ENCODE measurements at places on chromosomes 11 and 22. TPM values are rescaled to one million over a fixed set of nuclear protein-coding genes. Genes with fewer than 3 reads are reported as not detected.

OR4C3 gene
- not detected for total RNA-seq

PHOX2A gene
- not detected for total RNA-seq

FAT3 gene
- not detected for total RNA-seq

DNAJB13 gene
- total RNA-seq = 0.29 TPM

OR10A2 gene
- total RNA-seq = not detected

SPDYC gene
- not detected for total RNA-seq

ANGPTL5 gene
- total RNA-seq = not detected

- no peak for DNase-seq
These were observed 27.8 kb downstream of the KCNQ1 start for GRCh38 chr11:2472428-2473186.

- DNase-seq = no peak
These were observed 206.5 kb downstream of the NAV2 start for GRCh38 chr11:19919050-19919561.

DNA sequence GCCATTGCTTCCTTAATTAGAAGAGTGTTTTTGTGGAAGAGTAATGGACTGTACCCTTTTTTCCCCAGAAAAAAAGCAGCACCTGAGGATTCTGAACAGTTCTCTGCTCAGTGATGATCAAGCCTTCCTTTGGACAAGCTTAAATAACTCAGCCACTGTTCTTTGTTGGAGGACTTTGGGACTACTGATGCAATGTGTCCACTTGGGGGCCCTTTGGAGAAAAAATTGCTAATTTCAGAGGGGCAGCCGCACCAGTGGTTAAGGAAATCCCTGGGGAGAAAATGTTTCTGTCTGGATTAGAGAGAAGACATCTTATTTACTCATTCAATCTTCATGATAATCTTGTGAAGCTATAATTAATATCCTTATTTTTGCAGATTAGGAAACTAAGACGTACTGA, 5.3 kb upstream of the KMT2A start:
- DNase-seq = no peak

GRCh38 chr11:2531277-2531986, 86.6 kb downstream of the KCNQ1 start:
- peak; percentile 67 for DNase-seq

- DNase-seq = no peak
These were observed 143.0 kb downstream of the DBX1 start for GRCh38 chr11:20017320-20017719.

DNA sequence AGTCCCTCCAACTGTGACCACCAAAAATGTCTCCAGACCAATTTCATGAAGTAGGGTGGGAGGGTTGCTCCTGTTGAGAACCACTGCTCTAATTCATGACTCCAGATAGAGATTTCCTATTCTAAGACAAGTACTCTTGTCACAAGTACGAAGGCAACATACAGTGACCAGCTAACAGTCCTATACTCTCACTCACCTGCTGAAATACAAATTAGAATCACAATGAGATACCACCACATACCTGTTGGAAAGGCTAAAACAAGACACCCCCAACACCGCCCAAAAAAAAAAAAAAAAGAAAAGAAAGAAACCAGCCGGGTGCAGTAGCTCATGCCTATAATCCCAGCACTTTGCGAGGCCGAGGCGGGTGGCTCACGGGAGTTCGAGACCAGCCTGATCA, 310.5 kb downstream of the SWAP70 start:
- no peak for DNase-seq

DNA sequence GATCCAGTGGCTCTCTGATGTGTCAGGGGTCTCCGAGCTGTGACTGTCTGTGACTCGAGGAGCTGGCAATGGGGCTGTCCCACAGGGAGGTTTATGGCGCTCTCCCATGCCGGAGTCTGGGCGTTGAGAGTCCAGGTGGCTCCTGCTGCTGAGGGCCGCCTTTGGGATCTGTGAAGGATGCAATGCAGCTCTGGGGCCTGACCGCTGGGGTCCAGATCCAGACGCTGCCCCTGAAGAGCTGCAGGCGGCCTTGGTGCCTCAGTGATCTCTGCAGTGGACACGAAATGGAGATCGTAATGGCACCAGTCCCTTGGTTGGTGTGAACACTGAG, 155.3 kb downstream of the TBC1D22A start:
- DNase-seq = no peak

DNA sequence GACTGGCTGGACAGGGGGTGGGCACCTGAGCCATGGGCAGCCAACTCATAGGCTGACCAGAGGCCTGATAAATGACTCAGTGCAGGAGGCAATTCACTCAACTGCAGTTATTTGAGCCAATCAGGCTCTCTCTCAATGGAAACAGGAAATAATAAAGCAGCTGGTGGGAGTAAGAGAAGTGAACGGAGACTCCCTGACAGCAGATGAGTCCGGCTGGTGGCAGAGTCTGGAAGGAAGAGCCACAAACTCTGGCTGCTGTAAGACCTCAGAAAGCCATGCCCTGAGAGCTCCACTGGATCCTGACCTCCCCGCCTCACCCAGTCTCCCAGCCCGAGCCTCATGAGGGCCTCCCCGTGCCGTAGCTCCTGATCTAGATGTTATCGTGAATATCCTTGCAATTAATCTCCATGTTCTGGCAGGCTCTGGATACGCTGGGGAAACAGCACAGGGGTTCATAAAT, 69.8 kb downstream of the TRIM29 start:
- DNase-seq = no peak

DNA sequence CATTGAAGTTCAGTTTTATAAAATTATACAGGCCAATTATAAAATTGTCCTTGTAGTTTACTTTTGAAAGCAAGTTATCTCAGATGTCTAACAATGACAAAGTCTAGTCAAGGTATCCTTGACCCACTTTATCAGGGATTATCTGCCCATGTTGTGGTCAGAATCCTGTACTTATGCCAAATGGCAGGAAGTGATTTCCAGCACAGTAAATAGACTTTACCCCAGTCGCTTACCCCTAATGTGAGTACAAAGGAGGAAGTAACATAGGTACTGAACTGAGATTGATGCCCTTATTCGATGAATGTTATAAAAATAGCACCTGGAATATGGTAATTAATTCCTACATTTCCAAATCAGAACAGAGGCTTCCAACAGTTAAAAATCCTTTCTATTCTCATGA, 355.7 kb downstream of the CNTN5 start:
- no peak for DNase-seq

- DNase-seq = no peak
These were observed 5.2 kb downstream of the SLC25A17 start for GRCh38 chr22:40813912-40814315.

GRCh38 chr11:73461335-73461840, 85.2 kb downstream of the RELT start:
- no peak for DNase-seq

GRCh38 chr11:69999721-70000120, 78.4 kb upstream of the ANO1 start:
- no peak for DNase-seq

- DNase-seq = no peak
These were observed 44.7 kb upstream of the TTLL12 start for GRCh38 chr22:43231724-43232034.

DNA sequence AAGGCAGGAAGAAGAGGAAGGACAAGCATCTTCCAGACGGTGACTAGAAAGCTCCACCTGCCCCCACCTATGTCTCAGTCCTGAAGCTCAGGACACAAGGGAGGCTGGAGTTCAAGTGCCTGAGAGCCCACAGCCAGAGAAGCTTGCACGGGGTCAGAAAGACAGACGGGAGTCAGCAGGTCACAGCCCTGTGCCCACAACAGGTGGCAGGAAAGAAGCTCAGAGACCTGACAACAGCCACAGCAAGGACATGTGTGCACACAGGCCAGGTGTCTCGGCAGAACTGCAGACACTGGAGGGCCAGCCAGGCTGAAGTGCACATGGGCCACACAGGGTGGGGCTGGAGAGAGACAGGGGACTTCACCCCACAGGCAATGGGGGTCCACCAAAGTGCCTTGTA, 37.2 kb upstream of the MOB2 start:
- no peak for DNase-seq
